ENCODE measurements at places on chromosomes 7 and 10. TPM values are rescaled to one million over a fixed set of nuclear protein-coding genes. Genes with fewer than 3 reads are reported as not detected.

DNA sequence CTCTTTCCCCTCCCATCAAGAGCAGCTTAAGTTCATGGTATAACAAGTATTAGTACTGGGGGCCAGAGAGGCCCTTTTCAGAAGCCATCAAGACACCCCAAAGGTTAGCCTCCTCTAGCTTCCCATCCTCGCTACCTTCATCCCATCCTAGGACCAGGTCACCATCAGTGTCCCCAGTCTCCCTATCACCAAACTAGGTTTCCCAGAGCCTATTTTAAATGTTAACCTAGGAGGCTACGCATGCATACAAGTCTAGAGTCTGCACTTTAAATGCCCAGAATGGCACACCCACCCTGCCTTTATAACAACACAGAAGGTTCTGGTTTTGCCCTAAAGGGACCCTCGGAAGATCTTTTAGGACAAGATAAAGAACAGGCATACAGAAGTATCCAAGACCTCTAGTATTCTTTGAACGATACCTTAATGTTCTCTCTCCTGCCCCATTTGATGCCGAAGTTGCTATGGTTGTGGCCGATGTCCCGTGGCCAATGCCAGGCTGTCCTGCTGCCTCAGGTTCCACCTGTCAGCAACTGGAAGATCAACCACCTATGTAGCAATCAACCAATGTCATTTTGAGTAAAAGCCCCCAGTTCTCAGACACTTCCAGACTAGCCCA is 2.2 kb downstream of the GPRIN2 start:
- no peak for DNase-seq

- DNase-seq: peak; percentile 20
Observed at GRCh38 chr7:118005026-118005425, 131.8 kb upstream of the CTTNBP2 start.

GRCh38 chr7:15309872-15310271 is 251.9 kb downstream of the AGMO start:
- no peak for DNase-seq

- DNase-seq: no peak
Observed at GRCh38 chr7:14389181-14389591, 399.7 kb upstream of the ETV1 start.

- no peak for DNase-seq
Observed at GRCh38 chr7:68015122-68015977, 1018.7 kb downstream of the TYW1 start.

DNA sequence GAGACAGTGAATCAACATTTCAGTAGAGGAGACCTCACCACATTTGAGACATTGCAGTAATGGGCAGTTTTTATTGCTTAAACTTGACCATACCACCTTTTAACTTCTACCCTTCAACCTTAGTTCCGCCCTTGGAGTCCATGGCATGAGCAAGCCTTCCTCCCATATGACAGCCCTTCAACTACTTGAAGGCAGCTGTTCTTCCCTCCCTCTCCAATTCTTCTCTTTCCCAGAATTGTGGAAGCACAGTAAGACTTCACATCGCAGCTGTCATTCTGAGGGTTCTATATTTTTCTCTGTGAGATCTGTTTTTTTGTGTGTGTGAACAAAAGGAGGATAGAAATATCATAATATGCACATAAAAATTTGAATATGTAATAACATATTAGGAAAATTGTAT is 2.2 kb upstream of the TSPAN12 start:
- no peak for DNase-seq

GRCh38 chr10:117334066-117334465 is 41.2 kb downstream of the PDZD8 start:
- DNase-seq: no peak

Gene AKR1B1
- 132 TPM for total RNA-seq

Gene FAM13C
- 0.94 TPM for total RNA-seq

Gene SLC29A4
- 8.8 TPM for total RNA-seq
